ENCODE measurements at places on chromosomes 1 and 21.

- H3K4me1 ChIP-seq: no peaks in the 10 kb centered on the region
- H3K36me3 ChIP-seq: no peaks in the 10 kb centered on the region
- no peak overlapping the region for H3K27ac ChIP-seq
- no peak for DNase-seq
- H3K27me3 ChIP-seq: peaks cover 53% of the 10 kb centered on the region
Observed at GRCh38 chr1:37752213-37752582, 12.7 kb downstream of the EPHA10 start.

- H3K4me1 ChIP-seq: peaks cover 9% of the 10 kb centered on the region
- H3K36me3 ChIP-seq: no peaks in the 10 kb centered on the region
- H3K27me3 ChIP-seq: no peaks in the 10 kb centered on the region
- H3K27ac ChIP-seq: no peak overlapping the region
- H3K4me3 ChIP-seq: no peak overlapping the region
Observed at GRCh38 chr1:17067465-17068240, 13.8 kb upstream of the SDHB start.

- DNase-seq: no peak
- H3K4me1 ChIP-seq: no peaks in the 10 kb centered on the region
- H3K27me3 ChIP-seq: no peaks in the 10 kb centered on the region
- H3K27ac ChIP-seq: no peak overlapping the region
- no peaks in the 10 kb centered on the region for H3K36me3 ChIP-seq
Observed at GRCh38 chr1:114771992-114772391, 8.5 kb downstream of the SIKE1 start.

DNA sequence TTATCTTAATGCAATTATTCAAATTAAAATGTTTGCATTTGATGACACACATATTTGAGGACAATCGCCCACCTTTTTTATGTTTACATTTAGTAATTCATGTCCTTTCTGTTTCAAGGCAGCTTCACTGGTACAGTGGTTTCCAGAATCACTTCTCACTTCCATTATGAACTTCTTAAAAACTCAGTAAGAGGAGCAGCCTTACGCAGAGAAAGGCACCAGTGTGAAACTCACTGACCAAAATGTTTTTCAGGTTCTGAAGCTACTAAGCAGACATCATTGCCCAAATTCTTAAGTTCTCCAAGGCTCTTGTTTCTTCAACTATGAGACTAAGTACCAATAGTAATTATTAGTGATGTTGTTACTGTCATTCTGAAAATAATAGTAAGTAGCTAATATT is 353.1 kb upstream of the CXADR start:
- no peak overlapping the region for H3K4me3 ChIP-seq
- no peak overlapping the region for H3K27ac ChIP-seq
- no peaks in the 10 kb centered on the region for H3K27me3 ChIP-seq
- DNase-seq: no peak
- no peaks in the 10 kb centered on the region for H3K36me3 ChIP-seq

GRCh38 chr21:33487996-33488395 is 3.5 kb downstream of the DNAJC28 start:
- DNase-seq: no peak
- no peaks in the 10 kb centered on the region for H3K27me3 ChIP-seq
- H3K27ac ChIP-seq: no peak overlapping the region
- H3K4me3 ChIP-seq: no peak overlapping the region

GRCh38 chr1:8211251-8211882 is 106.5 kb upstream of the SLC45A1 start:
- H3K4me3 ChIP-seq: no peak overlapping the region
- DNase-seq: no peak

Data from keratinocyte (primary cell).